Hindlimb muscle (tissue), 1 donor: ENCODE measurements at places on chromosomes 12 and 14.

DNA sequence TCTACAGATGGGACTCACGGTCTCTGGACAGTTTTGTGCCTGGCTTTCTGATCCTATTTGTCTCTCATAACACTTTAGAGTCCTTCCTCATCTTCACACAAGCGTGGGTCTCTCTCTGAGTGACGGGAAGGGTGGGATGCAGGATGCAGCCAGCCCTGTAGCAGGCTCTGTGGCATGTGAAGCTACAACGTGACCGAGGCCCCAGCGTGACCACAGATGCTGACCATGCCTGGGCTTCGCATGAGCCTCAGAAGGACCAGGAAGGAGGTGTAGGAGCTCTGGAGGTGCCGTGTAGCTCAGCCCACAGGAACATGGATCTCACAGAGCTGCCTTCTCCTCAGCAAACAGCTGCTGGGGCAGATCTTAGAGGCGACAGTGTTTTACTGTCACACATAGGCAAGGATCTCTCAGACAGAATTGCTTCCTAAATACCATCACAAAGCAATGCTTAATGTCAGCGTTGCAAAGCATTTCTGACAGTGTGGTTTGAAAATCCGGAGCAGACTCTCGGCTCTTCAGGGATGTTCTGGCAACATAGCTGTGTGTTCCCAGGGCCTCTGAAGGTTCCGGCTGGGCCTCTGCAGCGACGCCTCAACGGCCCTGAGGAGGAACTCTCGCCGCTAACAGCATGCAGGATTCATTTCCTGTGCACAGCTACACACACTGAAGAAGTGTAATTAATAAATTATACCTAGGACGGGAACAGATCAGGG is 21.9 kb downstream of the ANKLE2 start:
- no peak for DNase-seq

- DNase-seq = no peak
Measured at GRCh38 chr12:118073768-118074167, 12.8 kb upstream of the WSB2 start.

DNA sequence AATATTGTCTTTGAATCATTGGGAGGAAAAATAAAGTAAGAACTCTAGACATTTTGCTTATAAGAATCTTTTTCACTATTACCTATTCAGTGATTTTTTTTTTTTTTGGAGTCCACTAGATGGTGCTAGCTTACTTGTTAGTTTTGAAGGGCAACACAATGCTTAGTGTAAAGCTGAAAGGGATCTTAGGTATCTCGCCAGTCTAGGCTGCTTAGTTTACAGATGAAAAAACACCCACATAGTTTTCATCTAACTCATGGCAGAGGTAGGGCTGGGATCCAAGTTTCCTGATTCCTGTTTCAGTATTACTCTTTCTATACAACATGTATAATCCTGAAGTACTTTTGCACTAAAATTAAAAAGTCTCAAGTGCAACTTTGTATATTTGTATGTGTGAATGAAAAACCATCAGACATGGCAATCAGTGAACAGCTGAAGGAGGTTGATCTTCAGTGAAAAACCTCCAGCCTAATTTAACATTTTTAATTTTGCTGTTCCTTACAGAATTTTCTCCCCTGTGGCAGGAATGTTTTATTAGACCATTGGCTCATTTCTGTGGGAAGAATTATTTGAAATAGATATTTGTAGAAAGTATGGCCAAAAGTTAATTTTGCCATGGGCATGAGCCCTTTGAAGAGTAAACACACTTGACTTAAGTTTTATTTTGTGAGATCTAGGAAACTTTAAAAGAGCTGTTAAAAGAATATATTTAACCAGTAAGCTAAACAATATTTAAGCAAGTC is 40.7 kb downstream of the LRRIQ1 start:
- peak; percentile 23 for DNase-seq

DNA sequence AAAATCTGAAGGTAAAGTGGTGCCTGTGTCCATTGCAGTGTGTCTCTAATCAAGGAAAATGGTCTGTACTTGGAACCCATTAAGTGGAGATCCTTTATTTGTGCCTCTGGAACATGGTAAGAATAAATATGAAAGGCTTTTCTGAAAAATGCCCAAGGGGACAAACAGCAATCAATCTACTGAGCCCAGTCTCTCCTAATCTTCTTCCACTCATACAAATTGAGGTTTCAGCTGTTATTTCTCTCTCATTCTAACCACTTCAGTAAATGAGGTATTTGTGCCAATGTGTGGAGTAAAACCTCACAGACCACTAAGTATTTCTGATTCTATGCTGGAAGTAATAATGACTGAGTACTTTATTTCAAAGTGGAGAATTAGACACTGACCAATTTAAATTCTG is 82.3 kb upstream of the ST8SIA1 start:
- no peak for DNase-seq

GRCh38 chr12:58204071-58204470 is 262.7 kb downstream of the ATP23 start:
- DNase-seq = no peak

DNA sequence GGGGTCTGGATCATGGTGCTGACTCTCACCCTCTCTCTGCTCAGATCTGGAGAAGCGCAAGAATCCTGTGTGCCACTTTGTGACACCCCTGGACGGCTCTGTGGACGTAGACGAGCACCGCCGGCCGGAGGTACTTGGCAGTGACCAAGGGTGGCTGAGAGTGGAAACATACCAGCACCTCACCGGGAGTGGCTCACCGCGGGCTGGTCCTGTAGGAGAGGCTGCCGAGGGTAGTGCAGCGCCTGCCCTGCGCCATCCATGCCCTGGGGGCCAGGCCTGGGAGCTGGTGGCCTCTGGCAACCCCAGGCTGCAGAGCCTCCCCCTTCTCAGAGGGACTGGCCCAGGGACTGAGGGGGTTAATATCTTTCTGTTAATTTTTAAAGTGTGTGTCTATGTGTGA is 46.2 kb downstream of the IL31 start:
- DNase-seq = no peak

DNA sequence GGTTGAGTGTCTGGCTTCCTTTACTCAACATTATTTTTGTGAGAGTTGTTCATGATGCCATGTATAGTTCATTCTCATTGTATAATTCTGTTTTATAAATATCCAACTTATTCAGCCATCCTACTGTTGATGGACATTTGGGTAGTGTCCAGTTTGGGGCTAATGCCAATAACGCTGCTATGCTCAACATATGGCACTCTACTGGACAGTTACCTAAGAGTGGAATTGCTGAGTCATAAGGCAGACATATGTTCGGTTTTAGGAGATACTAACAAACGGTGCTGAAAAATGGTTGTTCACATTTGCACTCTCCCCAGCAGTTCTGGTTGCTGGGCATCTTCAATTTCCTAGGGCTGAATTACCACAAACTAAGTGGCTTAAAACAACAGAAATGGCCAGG is 28.7 kb upstream of the P2RX4 start:
- DNase-seq = no peak

- DNase-seq = no peak
Measured at GRCh38 chr12:124233846-124234640, 60.9 kb upstream of the RFLNA start.

GRCh38 chr12:66804563-66804974 is 125.7 kb upstream of the GRIP1 start:
- DNase-seq = no peak

DNA sequence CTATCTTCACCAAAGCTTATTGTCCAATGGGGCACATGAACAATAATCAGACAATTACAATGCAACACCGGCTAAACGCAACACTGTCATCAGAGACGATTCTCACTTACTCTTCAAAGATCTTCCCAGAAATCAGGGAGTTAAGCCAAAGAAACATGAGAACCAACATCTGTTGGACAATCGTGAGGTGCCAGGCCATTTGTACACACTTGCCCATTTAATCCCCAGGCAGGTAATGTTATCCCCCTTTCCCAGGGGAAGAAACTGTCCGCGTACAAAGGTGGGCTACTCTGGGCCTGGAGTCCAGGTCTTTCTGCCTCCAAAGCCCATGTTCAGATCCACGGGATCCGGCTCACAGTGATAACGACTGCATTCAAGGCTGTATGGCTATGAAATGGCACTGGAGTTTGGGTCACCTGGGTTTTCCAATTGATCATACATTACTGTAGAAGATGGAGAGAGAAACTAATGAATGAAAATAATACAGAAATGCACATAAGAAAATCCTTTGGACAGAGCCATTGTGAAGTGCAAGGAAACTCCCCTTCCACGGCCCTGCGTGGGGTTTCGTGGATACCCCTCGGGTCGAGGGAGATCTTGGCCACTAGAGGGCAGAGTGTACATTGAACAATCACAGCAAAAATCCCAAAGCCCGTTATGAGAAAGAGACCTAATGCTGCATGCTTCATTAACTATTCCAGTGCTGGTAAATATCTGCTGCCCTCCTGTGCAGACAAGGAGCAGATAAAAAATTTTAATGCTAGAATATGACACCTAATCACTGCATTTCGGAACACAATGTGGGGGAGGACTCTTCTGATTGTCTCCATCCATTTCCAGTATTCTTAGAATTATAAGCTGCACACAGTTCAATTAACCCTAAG is 111.4 kb downstream of the EGLN3 start:
- DNase-seq = peak; percentile 59

GRCh38 chr12:49365542-49365941 is 1.7 kb upstream of the SPATS2 start:
- no peak for DNase-seq

DNA sequence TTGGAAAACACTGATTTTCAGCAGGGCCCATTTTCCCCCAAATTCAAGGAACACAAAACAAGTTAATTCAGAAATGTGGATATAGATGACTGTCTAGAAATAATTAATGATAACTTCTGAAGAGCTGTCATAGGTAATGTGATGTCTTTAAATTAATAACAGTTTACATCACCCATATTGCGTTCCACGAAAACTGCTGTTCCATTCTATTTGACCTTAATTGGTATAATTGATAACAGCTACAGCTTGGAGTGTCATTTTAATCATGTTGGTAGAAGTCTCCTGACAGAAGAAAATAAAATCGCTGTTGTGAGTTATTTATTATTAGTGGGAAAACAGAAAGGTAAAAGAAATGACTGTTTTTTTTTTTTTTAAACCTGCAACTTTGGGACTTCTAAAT is 36.3 kb upstream of the MGAT4C start:
- DNase-seq = no peak

DNA sequence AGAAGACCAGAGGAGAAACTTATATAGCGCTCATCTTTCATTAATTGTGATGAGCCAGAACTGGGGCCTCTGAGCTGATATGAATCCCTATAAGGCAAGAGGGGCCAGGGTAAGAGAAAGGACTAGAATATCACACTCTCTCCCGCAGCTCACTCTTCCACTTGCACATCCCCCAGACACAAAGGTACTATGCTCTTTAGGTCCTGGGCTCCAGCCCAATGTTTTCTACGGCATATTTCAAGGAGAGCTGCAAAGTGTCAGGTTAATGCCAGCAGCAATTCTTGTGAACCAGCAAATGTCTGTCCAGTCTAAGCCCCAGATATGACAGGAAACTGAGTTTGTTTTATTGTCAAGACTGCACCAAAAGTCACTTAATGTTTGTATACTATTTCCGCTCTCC is 29.4 kb downstream of the PPP2R5E start:
- no peak for DNase-seq

- no peak for DNase-seq
Measured at GRCh38 chr12:22866406-22866805, 241.4 kb downstream of the ETNK1 start.

DNA sequence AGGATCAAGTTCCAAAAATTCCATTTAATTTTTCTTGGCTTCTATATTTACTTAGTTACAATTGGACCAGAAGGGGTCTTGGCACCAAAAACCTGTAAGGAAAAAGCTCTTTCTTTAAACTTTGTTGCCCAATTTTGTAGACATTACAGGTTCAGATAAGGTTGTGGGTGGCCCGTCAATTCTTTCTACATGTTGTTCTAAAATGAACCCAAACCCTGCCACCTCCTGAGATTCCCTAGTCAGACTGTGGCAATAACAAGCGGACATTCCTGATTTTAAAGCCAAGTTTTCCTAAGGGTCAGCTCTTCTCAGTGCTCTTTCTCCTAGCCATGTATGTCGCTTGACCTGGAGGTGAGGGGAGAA is 45.0 kb upstream of the GSG1 start:
- no peak for DNase-seq

GRCh38 chr12:8916154-8916553 is 1.8 kb downstream of the PHC1 start:
- DNase-seq = no peak

DNA sequence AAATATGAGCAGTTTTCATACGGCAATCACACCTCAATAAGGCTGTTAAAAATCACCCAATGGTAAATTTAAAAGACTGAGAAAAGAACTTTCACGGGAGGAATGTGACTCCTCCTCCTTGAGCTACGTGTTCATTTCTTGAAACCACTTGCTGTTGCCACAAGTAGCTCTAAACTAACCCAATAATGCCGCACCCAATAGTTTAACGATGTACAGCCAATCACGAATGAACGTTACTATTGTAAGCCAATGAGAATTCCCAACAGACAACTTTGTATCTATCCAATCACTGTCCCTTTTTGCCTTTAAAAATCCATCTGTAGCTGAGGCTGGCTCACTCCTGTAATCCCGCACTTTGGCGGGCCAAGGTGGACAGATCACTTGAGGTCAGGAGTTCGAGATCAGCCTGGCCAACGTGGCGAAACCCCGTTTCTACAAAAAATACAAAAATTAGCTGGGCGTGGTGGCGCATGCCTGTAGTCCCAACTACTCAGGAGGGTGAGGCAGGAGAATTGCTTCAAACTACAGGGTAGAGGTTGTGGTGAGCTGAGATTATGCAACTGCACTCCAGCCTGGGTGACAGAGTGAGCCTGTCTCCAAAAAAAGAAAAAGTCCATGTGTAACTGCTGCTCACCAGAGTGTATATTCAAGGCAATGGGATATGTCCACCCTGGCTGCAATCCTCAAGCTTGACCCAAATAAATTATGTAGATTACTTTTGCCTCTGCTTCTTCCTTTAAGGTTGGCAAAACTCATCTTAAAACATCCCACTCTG is 24.4 kb upstream of the BTBD6 start:
- no peak for DNase-seq

DNA sequence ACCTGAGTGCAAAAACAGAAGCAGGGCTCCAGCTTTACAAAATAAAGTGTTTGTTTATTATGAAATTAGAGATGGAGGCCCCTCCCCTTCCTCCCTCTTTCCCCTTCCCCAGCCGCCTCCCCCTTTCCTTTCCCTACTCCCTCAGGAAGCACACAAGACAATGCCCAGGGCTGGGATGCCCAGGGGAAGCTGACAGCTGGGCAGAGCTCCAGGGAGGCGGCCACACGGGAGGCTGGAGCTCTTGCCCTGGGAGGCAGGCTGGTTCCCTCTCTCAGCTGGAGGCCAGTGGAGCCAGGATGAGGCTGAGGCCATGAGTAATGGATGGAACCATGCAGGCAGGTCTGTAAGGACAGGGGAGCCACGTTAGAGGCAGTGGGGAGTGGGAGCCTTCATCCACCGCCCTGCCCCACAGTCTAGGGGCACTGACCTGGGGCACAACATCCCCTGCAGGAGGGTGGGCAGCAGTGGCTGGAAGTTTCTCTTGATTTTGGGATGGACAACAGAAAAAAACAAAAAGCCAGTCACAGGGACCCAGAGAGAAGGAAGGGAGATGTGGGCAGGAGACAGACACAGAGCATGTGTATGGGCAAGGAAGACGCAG is 5.1 kb downstream of the PSMB11 start:
- no peak for DNase-seq

GRCh38 chr14:105419195-105420091 is at the start of gene MTA1:
Gene MTA1 (plus strand): TSS chr14:105419827. CDS start chr14:105420036, 209 bp downstream.
- DNase-seq = no peak
